NCI-H2029 (cell line): ENCODE measurements at places on chromosomes 6 and 20.

DNA sequence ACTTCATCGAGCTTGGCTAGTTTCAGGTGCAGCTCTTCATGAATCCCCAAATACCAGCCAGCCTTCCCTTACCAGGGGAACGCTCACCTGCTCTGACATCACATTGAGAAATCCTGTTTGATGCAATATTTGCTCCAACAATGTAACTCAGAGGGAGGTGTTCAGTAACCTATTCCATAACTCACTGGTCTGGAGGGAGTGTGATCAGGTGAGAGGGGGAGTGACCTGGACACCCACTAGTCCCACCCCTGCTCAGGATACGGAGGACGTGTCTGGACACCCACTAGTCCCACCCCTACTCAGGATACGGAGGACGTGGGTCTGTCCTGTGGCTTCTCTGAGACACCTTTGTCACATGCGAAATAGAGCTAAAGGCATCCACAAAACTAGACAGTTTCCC is 70.3 kb downstream of the HUS1B start:
- peak; percentile 35 for DNase-seq

DNA sequence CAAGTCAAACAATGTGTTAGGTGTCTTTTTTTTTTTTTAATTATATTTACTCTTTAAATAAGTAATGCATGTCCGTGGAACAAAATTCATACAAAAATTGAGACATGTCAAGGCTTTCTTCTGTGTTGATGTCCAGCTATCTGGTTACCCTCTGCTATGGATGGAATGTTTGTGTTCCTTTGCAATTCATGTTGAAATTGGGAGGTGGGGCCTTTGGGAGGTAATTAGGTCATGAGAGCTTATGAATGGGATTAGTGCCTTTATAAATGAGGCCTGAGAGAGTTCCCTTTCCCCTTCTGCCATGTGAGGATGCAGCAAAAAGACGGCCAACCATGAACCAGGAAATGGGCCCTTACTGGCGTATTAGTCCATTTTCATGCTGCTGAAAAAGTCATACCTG is 83.1 kb upstream of the KCNG1 start:
- no peak for DNase-seq

GRCh38 chr20:36585410-36586125 is 12.2 kb downstream of the TGIF2 start:
- DNase-seq, result no peak

DNA sequence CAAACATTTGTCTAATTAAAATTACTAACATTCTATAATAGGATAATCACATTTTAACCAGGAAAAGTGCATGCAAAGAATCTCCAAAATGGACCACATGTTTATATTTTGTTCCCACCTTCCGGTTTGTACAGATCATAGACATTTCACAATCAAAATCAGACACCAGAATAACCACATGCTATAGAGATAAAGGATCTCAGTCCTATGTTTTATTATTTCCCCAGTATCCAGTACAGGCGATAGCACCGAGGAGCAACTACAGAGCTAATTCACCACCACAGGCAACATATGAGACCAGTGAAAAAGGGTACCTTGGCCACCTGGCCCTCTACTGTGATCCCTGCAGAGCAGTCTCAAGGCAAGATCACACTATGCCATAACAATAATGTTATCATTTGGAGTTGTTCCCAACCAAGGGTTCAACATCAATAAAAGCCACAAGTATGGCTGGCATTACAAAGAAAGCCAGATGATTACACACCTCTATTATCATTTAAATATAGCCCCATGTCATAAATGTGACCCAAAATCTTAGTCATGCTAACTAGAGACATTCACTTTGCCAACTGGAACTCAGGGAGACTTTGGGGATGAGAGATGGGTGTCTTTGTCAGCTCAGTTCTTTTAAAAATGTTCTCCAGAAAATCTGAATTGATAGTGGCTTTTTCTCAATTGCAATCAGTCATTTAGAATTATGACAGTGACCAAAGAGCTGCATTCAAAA is 46.7 kb downstream of the RALGAPA2 start:
- peak; percentile 12 for DNase-seq

DNA sequence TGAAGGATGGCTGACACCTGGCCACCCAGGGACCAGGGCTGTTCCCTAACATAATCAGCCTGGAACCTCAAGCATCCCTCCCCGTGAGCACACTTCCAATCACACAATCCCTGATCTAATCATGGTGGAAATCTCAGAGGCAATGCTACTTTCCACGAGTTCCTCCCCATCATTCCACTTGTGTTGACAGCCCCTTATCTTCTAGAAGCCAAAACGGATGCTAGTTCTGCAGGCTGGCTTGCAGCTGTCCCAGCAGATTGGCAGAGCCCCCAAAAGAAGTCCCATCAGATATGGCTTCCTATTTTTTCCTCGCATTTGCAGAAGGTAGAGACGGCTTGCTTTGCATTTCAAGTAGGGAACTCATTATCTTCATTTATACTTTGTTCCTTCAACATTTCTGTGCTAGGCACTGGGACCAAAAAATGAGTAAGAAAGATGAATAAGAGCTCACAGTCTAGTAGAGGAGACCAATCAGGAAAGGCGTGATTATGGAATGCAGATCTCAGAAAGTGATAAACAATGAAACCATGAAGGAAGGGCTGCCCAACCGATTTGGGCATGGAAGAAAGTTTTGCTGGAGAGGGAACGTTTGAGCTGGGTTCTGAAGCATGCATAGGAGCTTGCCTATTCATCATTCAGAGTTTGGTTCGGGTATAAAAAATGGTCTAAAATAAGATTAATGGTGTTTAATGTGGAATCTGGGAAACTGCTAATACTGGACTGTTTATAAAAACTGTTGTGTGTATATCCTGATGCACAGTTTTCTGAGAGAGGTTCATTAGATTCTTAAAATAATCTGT is 44.6 kb upstream of the TBC1D7 start:
- DNase-seq, result no peak

DNA sequence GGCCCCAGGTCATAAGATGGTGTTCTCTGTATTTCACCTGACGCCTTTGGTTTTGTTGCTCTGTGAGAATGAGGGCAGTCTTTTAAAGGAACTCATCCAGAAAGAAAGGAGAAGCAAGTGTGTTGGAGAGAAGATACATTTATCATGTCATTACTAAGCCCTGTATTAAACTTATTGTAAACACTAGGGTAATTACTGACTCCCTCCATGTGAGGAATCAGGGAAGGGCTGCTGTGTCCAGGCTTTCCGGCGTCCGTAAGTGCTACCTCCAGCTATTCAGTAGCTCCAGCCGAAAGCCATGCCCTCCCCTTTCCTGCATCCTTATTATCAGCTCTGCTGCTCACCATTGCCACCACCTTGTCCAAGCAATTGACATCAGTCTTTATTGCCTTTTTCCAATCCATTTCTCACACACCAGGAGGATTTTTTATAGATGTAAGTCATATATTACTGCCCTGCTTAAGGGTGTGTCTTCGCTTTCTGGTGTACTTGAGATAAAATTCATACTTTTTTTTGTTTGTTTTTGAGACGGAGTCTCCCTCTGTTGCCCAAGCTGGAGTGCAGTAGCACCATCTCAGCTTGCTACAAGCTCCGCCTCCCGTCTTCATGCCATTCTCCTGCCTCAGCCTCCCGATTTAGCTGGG is 94.7 kb downstream of the RPP40 start:
- DNase-seq, result no peak

- DNase-seq, result no peak
These were observed 104.4 kb upstream of the PRL start for GRCh38 chr6:22401206-22401605.

DNA sequence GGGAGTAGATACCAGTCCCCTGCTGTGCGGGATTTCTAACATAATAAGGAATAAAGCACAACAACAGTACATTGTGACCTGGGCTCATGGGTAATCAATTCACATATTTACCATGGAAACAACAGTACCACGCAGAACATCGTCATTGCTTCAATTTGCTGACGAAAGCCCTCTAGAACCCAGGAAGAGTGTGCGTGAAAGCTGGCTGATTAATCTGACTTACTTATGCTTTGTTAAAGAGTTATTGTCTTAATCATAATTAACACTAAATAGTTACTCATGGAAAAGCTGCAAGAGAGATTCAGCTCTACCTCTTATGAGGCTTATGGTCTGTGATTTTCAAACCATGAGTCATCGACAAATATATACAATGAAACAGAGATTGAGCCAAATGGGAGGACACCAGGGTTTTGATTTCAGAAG is 644.3 kb upstream of the AGPAT4 start:
- no peak for DNase-seq

GRCh38 chr20:25044660-25045342 is 13.1 kb downstream of the ACSS1 start:
- DNase-seq, result no peak

- DNase-seq, result no peak
These were observed 63.4 kb downstream of the WDR27 start for GRCh38 chr6:169638388-169638787.

GRCh38 chr6:169651498-169651897 is 50.3 kb downstream of the WDR27 start:
- no peak for DNase-seq

GRCh38 chr6:64113704-64114103 is 478.1 kb downstream of the PHF3 start:
- no peak for DNase-seq

DNA sequence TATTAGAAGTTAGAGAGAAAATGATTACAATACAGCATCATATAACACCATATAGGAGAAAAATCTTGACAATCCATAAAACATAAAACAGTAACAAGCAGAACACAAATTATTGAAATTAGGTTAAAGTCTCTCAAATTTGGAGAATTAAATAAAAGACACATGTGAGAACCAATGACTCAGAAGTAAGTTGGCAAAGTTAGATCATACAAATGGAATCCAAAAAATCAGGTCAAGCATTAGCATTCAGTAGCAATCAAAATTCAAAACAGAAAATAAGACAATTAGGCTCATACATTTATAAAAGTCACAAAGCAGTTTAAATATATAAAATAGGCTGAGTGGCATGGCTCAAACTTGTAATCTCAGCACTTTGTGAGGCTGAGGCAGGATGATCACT is 775.6 kb downstream of the PHF3 start:
- no peak for DNase-seq

DNA sequence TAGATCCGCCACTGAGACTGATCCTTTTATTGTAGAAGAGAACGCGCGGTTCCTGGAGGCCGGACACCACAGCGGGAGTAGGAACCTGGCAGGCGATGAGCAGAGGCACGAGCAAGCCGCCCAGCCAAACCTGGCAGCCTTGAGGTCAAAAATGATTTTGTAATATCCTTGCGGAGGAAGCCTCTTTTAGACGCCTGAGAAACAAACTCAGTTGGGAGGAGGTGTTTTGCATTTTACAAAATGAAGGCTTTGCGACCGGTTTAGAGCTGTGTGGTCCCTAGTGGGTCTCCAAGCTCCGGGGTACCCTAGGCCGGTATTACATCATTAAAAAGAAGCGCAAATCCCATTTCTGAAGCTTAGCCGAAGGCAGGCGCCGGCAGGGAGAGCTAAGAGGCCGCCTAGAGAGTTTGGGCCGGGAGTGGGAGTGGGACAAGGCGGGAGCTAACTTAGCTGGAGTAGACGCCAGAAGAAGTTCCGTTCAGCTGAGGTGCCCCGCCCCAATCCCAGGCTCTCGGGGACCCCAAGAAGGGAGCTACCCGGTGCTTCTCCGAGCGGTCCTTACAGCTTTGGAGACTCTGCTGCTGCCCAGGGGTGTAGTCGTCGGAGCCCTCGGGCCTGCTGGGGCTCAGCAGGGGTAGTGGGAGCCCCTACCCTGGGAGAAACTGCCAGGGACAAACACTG is 1.9 kb upstream of the TBX18 start:
- DNase-seq, result no peak

DNA sequence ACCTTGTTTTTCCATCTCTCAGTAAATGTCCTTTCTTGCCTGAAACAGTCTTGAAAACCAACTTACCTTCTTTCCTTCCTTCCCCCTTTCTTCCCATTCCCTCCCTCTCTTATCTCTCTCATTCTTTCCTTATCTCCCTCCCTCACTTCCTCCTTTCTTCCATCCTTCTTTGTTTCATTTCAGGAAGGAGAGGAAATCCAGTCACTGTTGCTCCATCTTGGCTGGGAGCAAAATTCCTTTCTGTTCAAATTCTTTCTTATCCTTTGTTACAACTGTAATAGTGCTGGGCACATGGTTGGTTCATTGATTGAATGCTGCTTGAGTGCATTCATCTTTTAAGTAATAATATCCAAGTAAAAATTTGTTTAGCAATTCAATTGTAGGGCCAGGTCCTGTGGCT is 17.4 kb upstream of the TCP11 start:
- DNase-seq, result no peak

GRCh38 chr6:159106627-159107241 is 61.9 kb upstream of the TAGAP start:
- DNase-seq, result peak; percentile 73

GRCh38 chr6:139944131-139944530 is 569.7 kb upstream of the CITED2 start:
- DNase-seq, result no peak

DNA sequence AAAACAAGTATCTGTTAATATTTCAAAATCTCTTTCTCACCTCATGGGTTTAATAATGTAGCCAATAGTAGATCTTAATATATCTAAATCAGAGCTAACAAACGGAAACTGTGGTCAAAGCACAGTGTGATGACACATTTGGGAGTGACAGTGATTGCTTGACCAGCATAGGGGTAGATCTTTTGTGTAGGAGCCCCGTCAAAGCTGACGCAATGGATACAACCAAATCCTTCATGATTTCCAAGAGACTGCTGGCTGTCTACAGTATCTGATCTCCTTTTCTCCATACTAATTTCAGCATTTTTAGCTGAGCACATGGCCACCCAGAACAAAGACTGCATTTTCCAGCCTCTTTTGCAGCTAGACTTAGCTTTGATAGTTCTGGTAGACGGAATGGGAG is 299.3 kb upstream of the ECI2 start:
- DNase-seq, result no peak

- DNase-seq, result no peak
These were observed 70.6 kb upstream of the EYA4 start for GRCh38 chr6:133170602-133171001.

- DNase-seq, result peak; percentile 49
These were observed 881 bp upstream of the AIG1 start for GRCh38 chr6:143059663-143060353.

DNA sequence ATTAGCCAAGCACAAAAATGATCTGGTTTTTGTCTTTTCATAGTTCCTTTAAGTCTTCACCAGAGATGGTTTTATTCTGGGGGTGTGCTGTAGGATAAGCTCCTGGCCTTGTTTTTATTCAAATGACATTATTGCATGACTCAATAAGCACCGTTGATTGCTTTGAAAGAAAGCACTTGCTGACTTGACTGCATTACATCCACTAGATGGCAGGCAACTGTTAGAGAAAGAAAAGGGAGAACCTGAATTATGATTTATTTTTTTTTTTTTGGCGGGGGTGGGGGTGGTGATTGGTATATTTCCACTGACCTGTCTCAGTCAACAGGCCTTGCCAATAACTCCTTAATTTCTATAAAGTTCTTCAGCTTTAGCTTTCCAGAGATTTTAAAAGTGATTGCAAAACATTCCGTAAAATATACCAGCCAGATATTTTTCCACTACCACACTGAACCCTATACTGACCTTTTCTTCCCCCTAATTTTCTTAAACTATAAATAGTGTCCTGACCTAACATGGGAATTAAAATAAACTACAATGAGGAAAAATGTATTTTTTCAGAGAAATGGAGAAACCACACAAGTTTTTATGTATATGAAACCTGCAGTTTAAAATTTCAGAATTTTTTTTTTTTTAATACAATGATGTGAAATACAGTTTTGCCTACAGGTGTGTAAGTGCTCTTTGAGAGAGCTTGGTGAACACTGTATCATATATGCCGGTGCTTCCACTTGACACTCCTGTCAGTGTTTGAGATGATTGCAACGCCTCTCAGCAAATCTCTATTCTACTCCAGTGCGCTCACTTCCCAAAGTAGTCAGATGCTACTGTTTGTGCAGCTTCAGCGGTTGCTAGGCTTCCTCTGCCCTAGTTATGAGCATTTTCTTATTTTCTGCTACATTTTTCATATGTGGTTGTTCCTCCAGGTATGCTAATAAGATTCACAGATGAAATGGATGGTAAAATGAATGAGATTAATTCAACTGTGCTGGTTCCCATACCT is 274.3 kb downstream of the CD109 start:
- DNase-seq, result peak; percentile 2
